Tibial artery (tissue), 4 donors: ENCODE measurements at places on chromosomes 5 and 9.

DNA sequence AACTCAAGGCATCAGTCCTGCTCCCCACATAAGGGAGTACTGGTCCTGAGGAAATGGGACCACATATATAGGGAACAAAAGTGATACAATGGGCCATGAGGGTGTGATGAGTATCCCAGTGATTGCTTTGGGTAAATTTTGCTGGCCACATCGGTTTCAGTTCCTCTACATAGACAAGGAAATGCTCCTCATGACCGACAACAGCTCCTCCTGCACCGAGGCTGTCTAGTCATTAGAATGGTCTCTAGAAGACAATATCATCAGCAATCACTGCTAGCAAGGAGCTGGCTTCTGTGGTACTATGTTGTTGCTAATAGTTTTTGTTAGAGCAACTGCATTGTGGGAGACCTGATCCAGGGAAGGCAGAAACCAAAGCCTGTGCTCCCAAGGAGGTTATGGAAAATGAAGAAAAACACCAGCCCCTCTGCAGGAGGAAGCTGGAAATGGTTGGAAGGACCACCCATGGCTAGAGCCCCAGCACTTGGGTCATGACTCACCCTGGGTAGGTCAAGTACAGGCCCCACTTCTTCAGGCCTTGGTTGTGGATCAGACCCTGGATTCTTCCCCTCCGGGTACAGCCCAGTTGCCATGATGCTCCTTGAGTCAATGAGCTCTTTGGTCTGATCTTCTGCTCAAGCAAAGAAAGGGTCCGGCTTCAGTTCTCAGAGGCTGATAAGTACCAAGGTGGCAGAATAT, 3.4 kb upstream of the CTSL start:
- DNase-seq, result no peak

- no peak for DNase-seq
These were observed 674.4 kb downstream of the PRR16 start for GRCh38 chr5:121138495-121138907.

DNA sequence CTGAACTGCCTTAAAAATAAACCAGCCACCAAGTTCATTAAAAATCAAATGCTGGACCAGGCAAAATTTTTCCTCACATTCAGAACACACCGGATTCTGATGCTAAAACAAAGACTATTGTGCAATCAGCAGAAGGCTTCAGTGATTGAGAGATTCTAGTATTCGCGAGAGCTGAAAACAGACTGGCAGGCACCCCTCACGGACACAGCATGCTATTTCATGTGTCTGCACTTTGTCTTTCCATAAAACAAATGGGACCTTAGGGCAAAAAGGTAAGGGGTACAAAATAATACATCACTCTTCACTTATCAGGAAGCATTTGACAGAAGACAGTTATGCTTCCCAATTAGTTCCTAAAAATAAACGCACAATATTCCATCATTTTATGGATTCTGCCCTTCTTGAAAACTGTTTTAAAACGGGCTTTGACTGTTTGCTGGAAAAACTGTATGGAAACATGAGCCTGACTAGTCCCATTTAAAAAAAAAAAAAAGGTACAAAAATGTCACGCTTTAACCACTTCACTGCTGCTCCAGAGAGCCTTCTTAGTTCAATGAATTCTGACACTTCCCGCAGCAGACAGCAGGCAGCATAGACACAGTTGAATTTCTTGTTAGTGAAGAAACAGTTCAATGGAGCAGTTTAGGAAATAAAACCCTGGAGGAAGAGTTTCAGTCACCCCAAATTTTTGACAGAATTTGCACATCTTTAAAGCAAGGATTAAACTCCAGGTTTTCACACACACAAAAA, 99.2 kb downstream of the MED27 start:
- DNase-seq, result no peak

GRCh38 chr5:131064669-131065371, 100.2 kb downstream of the HINT1 start:
- no peak for DNase-seq

GRCh38 chr5:116075191-116075831, 9.5 kb upstream of the COMMD10 start:
- no peak for DNase-seq

DNA sequence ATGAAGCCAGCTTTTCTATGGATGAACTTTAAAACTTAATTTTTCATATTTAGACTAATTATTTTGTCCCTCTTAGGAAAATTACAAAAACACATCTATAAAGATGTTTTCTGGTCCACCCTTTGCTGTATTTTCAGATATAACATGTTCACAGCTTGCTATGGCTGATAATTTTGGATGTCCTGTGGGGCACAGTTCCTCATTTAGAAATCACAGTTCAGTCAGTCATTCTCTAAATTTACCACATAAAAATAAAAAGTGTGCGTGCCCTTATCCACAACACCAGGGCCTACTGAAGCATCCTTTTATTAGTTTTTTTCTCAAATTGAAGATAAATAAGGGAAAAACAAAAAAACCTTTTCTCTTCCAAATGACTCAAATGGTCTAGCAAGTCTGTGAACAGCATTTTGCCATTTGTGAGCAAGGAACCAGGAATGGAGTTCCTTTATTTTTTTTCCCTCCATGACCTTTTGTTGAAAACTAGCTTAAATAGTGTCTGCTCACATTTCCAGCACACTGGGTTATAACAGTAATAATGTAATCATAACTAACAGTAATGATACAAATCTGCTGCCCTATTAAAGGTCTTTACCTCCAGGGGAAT, 87.1 kb downstream of the CEMIP2 start:
- no peak for DNase-seq
